Nephron progenitor cell (in vitro differentiated cells): ENCODE measurements at places on chromosomes 2 and 18.

DNA sequence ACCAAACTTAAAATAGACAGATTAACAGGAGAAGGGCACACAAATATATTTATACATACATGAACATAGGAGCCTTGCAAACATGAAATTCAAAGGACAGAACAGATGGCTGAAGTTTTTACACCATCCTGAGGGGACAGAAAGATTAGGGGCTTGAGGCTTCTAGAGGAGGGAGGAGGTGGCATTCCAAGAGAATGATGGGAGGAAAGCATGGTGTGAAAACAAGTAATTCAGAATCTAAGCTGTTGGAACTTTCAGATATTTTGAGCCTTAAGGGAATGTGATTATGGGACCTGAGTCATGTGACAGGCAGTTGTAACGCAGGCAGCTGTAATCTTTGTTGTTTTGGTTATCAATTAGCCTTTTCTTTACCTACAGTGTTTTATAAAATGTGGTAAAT, 225.2 kb upstream of the SPOPL start:
- no peak for DNase-seq

GRCh38 chr18:44887227-44887631, 206.5 kb downstream of the SETBP1 start:
- DNase-seq, result no peak

GRCh38 chr2:178860551-178860950, 53.3 kb upstream of the TTN start:
- no peak for DNase-seq

DNA sequence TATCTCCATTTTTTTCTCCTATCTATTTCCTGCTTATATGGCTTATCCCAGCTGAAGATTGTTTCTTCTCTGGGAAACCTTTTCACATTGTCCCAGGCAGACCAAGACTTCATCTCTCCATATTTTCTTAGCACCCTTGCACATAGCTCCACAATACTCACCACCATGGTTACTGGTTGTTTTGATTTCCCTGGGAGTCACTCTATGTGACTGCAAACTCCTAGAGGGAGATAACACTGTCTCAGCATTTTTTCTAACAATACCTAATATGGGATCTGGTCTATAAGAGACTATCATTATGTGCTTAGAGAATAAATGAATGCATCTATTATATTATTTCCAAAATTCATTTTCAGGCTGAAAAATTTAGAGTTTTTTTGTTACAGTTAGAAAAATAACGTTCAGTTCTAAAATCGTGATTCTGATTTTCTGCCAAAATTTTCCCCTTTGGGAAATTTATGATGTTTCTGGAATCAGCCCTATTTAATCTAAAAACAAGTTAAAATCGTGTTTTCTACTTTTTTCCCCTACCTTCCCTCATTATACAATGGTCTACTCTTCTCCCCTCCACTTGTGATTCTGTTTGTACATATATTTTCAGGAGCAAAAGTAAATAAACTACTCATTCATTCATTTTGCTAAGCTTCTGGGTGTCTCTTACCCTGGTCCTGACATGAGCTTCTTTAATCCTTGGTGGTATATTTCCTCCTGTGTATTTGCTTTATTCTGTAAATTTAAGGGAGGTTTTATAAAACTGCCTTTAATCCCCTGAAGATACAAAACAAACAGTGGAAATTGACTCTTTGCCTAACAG, 95.4 kb downstream of the HNMT start:
- no peak for DNase-seq

DNA sequence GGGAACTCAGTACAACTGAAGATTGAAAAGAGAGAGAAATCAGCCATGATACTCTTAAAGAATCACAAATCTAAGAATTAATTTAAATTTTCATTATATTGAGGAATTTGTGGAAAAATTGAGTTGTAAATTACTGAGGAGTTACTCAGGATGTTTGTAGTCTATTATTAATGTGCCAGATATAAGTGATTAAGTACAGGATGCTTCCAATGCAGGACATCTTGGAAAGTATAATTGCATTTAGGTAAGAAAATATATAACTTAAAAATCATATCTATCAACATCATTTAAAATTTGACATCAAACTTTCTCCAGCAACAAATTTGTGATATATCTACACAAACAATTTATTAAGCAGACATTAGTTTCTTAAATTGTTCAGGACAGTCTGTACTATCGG, 1.3 kb downstream of the CALCRL start:
- no peak for DNase-seq

DNA sequence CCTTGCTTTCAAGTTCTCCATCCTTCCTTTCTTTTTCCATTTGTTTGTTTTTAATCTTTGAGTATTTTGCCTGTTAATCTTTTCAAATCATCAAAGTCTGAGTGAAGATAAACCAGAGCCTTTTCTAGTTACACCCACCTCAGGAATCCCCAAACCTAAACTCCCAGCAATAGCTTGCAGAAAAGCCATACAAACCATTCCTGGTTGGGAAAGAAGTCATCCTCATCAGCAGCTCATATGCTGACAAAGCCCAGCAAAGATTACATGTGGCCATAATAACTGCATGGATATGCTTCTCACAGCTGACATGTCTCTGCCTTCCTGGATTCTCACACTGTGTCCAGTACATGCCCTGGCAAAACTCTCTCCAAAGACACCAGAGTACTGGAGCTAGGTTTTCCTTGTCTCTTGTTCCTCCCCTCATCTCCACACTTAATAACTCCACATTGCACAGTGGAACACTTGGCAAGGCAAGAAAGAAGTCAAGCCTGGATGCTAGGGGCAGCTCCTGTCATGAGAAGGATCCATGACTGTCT, 126.4 kb upstream of the TLK1 start:
- DNase-seq, result no peak

DNA sequence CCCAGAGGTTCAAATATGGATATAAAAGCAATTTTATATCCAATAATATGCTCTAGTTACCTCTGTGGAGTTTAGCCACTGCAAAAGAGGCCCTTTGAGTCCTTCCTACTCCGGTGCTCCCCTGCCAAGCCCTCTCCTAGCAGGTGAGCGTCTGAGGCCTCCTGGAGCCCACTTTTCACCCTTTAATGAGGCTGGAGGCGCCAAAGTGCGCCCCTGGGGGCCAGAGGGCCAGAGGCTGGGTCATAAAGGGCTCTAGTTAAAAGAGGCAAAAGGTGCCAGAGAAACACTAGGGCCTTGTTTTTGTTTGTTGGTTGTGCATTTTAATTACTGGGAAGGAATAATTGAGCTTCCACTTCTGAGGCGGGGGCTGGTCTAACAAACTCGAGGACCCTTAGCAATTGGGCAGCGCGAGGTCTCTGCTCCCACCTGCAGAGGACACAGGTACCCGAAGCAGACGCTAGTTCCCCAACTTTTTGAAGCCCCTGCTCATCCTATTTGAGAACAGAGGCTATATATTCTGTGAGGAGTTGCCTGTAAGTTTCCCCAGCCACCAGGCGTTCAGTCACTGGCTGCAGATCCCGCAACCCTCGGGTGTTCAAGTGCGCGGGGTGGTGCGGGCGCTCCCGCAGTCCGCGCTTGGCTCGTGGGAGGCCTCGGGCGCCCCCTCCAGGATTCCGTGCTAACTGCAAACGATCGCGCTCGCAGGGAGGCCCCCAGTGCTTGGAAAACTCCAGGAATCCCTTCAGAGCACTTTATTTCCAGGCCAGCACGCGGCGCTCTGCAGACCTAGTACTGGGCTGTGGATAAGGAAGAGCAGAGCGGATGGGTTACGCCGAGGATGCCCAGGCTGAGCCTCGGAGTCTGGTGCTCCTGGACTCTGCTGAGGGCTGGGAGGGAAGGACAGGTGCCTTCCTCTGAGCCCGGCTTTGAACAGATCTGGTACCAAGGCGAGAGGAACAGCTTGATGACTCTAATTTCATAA, 14.1 kb downstream of the MSGN1 start:
- peak; percentile 95 for DNase-seq

GRCh38 chr2:105776560-105776928, 31.8 kb downstream of the NCK2 start:
- no peak for DNase-seq

DNA sequence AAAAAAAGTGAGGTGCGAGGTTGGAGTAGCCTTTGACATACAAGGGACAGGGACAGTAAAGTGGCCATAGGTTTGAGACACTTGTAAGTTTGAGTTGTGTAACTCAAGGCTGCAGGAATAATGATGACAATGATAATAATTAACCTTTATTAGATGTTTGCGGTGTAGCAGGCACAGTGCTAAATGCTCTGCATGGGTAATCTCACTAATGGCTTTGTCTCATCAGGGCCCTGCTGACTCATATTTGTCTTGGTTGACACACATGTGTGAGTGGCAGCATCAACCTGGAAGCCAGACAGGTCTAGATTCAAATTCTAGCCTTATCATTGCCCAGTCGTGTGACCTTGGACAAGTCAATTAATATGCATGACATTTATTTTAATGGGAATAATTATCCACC, 126.2 kb downstream of the FSHR start:
- no peak for DNase-seq

- no peak for DNase-seq
Measured at GRCh38 chr2:231391981-231392380, 3.5 kb upstream of the B3GNT7 start.

DNA sequence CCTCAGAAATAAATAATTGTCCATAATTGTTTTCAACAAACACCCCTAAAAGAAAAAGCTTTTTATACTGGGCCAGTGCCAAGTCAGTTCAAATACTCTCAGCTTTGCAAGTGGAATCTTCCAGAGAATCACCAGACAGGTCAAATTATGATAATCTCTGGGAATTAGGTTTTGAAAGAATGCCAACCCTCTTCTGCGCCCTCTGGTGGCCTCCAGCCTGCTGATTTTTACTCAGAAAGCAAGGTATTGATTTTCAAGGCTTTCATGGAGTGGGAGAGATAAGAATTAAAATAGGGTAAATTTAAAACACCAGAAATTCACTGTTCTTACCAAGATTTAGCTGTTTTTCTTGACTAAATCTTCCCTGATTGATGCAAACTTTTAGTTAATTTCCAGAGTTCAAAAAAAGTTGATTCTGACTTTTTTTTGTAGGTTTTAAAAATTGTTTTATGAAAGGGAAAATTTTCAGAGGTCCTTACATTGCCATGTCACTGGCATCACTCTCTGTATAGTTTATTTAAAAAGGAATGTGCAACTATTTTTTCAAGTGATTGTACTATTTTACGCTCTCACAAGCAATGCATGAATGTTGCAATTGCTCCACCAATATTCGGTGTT, 282.9 kb upstream of the TNP1 start:
- peak; percentile 21 for DNase-seq

DNA sequence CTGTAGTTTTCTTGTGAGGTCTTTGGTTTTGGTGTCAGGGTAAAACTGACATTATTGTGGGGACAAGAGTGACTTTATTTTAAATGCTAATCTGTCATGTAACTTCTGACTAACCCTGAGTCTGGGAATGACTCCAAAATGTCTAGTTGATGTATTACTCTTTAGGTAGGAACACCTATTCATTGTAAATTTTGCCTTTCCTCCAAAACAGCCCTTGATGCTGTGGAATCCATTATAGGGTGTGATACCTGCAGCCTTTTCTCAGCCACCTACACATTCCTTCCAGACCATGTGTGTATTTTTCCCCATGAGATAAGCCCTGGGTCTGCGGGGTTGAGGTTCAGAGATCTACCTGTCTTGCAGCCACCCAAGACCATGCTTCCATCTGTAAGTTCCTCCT, 4.1 kb upstream of the PRR30 start:
- no peak for DNase-seq

DNA sequence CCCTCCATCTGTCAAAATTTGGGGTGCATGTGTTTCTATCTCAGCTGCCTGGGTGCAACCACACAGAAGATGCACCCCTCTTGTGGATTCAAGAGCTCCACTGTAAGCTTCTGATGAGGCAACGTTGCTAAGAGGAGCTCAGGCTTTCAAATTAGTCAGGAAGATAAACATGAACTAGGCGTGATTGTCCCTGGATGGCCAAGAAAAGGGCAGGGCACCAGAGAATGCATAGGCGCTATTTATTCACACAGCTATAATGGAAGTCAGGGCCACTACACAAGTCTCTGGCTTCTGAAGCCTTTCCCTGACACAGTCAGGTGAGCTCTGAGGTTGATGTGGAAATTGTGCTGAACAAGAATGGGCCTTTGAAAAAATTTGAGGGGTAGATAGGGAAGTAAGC, 1466.0 kb upstream of the CELF4 start:
- no peak for DNase-seq

DNA sequence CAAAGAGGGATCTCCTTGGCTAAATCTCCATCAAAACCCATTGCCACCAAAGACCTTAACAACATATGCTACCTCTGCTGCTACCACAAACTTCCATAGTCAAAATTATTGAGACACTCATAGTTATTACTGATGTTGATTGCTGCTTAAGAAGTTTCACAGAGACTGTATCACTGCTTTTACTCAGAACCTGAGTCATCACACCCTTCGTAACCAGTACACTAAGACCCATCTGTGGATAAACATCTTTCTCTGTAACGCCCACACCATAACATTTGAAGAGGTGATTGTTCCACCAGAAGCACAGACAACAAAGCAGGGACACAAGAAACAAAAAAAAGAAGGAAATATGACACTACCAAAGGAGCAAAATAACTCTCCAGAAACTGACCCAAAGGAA, 1563.1 kb downstream of the LRP1B start:
- no peak for DNase-seq

DNA sequence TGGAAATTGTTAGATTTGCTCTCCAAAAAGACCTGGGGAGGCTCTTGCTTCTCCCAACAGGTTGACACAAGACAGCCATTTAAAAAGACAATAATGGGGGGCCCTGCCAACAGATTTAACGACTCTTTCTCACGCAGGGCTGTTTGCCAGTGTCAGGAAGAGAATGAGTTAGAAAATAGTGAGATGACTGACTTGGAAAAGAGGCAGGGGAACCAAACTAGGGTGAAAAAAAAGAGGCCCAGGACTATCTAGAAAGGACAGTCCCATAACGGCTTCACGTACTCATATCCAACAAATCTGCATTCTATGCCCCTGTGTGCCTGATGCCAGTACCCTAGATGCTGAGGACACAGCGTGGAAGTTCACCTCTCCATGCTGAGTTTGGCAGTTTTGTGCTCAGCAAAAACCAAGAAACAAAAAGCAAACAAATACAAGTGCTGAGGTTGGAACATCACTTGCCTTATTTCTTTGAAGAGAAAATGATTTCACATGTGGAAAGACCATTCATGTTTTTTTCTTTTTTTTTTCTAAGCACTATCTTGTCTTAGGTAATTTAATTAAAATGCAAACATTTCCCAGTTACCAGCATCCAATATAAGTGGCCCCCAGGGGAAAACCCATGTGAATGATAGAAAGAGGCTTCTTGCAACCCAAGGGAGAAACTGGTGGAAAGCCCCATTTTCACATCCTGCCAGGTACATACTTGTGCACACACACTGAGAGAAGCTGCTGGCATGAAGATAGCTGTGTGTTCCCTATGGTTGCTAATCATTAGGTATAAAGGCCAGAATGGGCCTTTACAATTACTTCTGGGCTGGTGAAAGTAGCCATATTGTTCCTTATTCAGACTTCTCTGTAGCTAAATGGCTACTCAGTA, 10.6 kb upstream of the WIPF1 start:
- no peak for DNase-seq

DNA sequence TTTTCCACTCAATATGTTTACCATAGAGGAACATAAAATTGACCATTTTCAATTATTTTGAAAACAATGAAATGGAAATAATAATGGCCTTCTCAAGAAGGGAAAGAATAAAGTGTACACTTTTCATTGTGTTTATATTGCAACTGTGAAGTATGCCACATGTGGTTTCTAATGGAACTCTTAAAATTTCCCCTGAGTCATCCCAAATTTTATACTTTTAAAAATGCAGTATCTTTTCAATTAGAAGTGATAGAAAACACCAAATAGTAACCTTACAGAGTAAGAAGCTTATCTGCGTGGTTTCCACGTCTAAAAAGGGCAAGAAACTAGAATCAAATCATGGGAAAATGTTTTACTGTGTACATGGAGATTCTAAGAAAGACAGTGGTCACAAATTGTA, 70.0 kb downstream of the SCG2 start:
- DNase-seq, result no peak
